ENCODE measurements at places on chromosomes 5 and 9.

DNA sequence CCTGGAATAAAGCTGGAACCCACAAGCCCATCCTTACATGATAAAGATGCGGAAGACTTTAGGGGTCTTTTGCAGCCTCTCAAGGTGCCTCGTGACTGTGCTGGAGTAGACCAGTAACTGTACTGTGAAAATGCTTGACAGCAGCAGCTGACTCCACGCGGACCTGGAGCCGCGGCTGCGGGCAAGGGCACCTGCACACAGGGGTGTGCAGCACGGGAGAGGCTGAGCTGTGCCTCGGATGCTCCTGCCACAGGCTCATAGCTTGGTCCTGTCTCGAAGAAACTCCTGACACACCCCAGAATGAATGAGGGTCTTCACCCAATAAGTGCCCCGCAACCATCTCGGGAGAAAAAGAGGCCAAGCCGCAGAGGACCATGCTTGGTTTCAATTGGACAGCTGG is 40.3 kb upstream of the CEP72 start:
- no peak for DNase-seq

DNA sequence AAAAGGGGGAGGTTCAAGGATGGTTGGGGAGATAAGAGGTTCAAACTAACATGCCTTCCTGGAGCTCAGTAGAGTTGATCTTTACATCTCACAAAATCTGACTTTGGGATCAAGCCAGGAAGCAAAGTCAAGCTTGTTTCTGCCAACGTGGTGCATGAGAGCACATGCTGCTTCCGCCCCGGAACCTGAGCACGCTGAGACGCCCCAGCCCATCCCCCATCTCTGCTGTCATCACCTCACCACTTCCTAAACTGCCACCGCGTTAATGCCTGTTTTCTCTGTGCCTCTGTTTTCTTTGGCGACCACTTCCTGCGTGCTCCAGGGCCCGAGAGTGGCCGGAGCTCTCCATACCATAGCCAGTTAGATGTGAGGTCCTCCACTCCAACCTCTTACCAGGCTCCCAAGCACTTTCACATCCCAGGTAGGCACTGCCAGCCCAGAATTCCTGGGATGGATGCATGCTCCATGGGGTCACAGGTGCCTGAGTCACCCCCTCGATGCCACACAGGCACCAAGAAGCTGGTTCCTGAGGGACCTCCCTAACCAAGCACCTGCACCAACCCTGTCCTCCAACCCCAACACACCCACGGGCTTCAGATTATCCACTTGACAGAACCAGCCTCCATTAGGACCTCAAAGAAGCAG is 31.2 kb upstream of the AFAP1L1 start:
- no peak for DNase-seq

GRCh38 chr5:123708074-123708806 is 196.3 kb downstream of the CSNK1G3 start:
- peak; percentile 96 for DNase-seq

GRCh38 chr5:65061250-65061973 is 292.7 kb downstream of the CWC27 start:
- no peak for DNase-seq

DNA sequence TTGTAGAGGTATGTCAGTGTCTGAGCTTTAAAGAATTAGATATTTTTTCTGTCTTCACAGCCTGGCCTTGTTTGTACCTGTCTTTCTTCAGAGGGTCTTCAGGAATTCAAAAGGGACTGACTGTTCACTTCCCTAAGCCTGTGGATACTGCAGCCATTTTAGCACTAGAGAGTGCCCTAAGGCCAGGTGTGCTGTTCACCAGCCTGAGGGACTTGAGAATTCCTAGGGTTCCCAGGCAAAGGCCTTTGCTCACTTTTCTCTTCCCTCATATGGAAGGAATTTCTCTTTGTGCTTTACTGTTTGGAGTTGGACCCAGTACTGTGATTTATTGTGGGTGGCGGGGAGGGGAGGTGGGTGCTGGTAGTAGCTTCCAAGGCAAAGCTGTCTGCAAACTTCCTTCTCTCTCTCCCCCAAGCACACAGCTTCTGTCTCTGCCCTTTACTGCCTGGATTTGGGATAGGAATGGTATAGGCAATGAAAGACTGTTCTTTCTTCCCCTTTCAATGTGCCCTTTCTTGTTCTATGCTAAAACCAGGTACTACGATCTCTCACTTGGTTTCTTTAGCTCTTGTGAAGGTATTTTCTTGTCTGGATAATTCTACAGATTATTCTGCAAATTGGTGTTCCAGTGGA is 9.7 kb upstream of the LRRC70 start:
- DNase-seq, result no peak

DNA sequence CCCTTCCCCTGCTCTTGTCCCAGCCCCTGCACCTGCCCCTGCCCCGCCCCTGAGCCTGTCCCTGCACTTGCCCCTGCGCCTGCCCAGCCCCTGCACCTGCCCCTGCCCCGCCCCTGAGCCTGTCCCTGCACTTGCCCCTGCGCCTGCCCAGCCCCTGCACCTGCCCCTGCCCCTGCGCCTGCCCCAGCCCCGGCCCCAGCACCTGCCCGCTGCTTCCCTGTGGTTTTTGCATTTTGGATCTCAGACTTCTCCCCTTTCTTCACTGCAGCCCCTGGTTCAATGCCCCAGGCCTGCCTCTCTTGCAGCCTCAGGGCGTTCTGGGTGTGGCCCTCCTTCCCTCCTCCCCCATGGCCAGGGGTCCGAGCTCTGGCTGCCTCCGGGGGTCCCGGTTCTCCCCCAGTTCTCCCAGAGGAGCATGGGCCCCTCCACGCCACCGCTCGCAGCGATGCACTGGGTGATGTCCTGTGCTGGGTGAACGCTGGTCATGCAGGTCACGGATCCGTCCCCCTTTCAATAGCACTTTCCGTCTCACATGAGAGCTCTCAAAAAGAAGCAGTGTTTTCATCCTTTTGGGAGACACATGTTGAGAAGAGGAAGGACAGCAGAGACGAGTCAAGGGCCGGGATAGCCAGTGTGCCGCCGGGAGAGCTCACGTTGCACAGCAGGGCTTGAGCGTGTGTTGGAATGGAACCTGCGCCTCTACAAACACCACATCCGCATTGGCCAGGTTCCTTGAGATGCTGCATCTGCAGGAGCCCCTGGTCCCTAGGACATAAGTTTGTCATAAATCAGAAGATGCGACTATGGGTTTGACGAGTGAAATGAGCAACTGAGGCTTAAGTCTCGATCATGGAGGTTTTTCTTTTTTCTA is 44.0 kb upstream of the IRX4 start:
- no peak for DNase-seq

GRCh38 chr5:127981498-127981897 is 102.1 kb upstream of the SLC12A2 start:
- no peak for DNase-seq

DNA sequence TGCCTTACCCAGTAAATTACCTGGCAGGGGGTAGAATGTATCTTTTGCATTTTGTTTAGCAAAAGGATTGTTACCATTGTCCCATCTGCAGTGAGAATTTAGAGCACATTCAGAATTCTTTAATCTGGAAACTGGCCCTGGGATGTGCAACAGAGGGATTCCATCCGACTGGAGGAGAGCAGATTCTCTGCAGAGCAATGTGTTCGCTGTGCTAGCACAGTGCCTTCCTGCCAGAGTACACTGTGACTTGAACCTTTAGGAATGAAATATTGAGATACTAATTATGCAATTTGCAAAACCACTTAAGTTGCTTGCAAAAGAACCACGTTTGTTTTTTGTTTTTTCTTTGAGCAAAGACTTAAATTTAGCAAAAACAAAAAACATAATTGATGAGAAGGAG is 22.5 kb upstream of the DMRT1 start:
- DNase-seq, result peak; percentile 29

GRCh38 chr5:154174091-154174490 is 16.4 kb upstream of the GALNT10 start:
- no peak for DNase-seq

DNA sequence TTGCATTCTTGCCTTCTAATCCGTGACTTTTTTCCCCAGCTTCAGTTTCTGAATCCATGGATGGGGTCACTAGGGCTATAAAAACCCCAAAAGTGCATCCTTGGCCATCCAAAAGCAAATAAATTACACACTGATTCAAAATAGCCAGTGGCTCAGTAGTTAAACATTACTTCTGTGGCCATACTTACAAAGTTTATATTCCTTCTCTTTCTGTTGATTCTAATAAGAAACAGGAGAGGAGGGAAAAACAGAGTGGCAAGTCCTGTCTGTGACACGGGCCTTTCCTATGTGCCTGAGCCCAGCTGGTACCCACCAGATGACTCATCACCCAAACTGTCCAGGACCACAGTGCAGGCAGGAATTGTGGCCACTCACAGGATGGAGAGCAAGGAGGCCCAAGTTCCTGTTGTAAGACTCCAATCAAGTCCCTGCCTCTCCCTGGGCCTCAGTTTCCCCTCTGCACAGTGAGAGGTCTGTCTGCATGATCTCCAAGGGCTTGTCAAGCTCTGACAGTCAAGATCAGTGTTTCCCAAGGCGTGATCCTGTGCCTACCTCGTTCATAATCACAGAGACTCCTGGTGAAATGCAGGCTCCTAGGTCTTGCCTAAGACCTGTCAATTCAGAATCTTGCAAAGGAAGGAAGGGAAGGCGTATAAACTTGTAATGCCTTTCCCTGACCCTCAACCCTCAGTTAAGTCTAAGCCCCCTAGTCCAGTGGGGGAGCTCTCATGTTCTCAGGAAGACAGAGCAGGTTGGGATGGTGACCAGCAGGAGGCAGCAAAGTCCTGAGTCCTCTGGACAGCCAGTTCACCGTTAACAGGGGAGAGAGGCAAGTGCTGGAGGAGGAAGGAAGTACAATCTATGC is 29.5 kb downstream of the TNIP1 start:
- DNase-seq, result peak; percentile 62

DNA sequence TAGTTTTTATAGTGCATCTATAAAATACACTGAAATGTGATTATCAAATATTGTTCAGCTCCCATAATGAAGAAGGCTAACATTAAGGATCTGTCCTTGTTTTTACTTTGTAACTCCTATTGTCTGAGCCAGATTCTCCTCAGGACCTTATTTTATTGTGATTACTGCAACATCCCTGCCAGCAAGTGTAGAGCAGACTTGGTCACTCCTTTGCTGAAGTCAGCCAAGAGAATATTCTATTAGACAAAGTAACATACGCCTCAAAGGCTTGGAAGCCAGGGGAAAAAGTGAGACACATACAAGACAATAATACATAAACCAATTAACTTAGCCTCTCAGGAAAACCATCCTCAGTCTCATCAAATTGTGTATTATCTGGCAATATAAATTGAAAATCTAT is 269.6 kb downstream of the ARL15 start:
- no peak for DNase-seq

DNA sequence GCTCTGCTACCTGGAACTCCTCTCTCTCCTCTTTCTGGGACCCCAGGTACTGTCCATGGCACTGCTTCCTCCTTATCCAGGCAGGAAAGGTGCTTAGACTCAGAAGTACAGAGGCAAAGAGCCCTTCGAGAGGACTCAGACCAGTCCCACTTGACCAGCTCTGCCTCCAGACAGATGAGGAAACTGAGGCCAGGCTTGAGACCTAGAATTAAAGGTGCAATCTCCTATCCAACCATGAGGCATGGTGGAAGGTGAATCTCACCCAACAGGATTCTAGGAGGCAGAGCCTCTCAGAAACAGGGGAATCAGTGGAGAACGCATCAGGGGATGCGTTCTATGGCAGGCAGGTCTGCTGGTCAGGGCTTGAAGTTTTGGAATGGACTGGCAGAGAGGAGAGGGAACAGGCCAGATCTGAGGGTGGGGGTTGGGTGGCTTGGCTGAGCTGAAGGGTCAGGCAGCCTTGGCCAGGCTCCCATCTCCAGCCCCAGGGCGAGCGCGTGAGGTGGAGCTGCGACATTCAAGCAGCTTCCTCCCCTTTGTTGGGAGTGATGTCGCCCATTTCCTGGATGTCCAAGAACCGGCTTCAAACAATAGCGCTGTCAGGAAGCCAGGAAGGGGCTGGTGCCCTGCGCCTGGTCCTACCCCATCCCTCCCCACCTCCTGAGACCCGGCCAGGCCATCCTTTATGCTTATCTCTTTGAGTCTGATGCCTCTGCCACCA is 26.2 kb downstream of the NDUFA8 start:
- DNase-seq, result no peak

DNA sequence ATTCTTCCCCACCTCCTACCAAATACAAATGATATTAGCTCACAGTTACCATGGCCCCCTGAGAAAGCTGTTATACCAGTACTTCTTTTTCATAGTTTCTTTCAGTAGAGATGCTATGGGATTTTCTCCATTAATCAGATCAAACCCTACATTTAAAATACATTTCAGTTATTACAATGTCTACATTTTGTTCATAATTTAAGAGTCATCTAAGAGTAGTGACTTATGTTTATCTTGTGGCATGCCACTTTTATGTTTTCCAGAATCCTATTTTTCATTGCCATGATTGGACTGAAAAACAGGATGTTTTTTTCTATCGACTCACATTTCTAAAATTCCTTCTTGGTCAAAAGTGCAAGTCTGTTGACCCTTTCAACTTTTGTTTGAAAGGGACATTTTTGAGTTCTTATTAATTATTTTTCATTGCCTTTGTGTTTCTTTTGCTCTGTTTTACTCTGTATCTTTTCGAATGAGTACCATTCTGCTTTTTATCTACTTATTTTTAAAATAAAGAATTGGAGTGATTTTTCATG is 77.4 kb upstream of the ANXA1 start:
- peak; percentile 20 for DNase-seq

GRCh38 chr9:132235894-132236661 is 74.2 kb downstream of the NTNG2 start:
- peak; percentile 36 for DNase-seq

DNA sequence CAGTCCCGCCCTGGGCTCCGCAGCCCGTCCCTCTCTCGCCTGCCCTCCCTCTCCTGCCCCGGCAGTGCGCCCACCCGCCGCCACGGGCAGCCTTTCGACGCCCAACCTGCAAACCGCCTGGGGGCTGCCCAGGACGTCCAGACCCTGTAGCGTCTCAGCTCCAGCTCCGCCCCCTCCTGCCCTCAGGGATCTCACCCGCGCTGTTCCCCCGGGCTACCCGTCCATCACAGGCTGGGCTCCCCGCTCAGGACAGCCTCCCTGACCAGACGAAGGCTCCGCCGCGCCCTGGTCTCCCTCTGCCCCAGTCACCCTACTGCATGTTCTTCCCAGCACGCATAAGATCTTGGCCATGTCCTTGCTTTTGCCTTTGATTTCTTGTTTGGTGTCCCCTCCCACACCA is 1.4 kb downstream of the RASGEF1C start:
- DNase-seq, result no peak

GRCh38 chr5:43190755-43191603 is 1.0 kb upstream of the NIM1K start:
- peak; percentile 18 for DNase-seq

GRCh38 chr5:140251527-140251973 is 51.4 kb downstream of the PFDN1 start:
- peak; percentile 69 for DNase-seq

All from fibroblast of gingiva (primary cell).